ENCODE measurements at places on chromosomes 12 and 14. TPM values are rescaled to one million over a fixed set of nuclear protein-coding genes. Genes with fewer than 3 reads are reported as not detected.

The PPM1H gene
- total RNA-seq = 0.31 TPM

The ATL1 gene
- 5.2 TPM for total RNA-seq

The C12orf42 gene
- 7.1 TPM for total RNA-seq

The CLBA1 gene
- 4.4 TPM for total RNA-seq

The LMNTD1 gene
- not detected for total RNA-seq

The KRT2 gene
- not detected for total RNA-seq

The FSCB gene
- total RNA-seq = not detected

The ZBTB42 gene
- 2.7 TPM for total RNA-seq

The GPR132 gene
- total RNA-seq = 47.1 TPM

The OASL gene
- 30.3 TPM for total RNA-seq

The PUS7L gene
- 16.8 TPM for total RNA-seq

The RGS6 gene
- 11.1 TPM for total RNA-seq

The ATXN7L3B gene
- total RNA-seq = 42.8 TPM

The NR4A1 gene
- total RNA-seq = 133 TPM

The GLS2 gene
- total RNA-seq = 2.8 TPM

The SMCO2 gene
- total RNA-seq = not detected

The SYNDIG1L gene
- total RNA-seq = not detected

The NAV3 gene
- total RNA-seq = 0.08 TPM

The ANO4 gene
- not detected for total RNA-seq

The ERBB3 gene
- 0.60 TPM for total RNA-seq

The ADAM21 gene
- total RNA-seq = not detected

The CNPY2 gene
- total RNA-seq = 47.4 TPM

The KLRB1 gene
- 229 TPM for total RNA-seq

The TGFB3 gene
- total RNA-seq = 6.5 TPM

The NTF3 gene
- not detected for total RNA-seq

The ABCD4 gene
- 63.0 TPM for total RNA-seq

The ADAMTS20 gene
- not detected for total RNA-seq

The BMP4 gene
- total RNA-seq = not detected

The PLCZ1 gene
- total RNA-seq = not detected

The MYRFL gene
- not detected for total RNA-seq

The AVPR1A gene
- total RNA-seq = 5.5 TPM

The DCN gene
- total RNA-seq = not detected

The INHBE gene
- total RNA-seq = not detected

The TUNAR gene
- not detected for total RNA-seq

The KRT5 gene
- not detected for total RNA-seq

The ABCD2 gene
- 7.5 TPM for total RNA-seq

The IAPP gene
- not detected for total RNA-seq

The WSB2 gene
- 26.9 TPM for total RNA-seq

The EXOC3L4 gene
- not detected for total RNA-seq

The CLEC4A gene
- total RNA-seq = 2.7 TPM

The TAS2R42 gene
- total RNA-seq = not detected

The ETFRF1 gene
- 23.2 TPM for total RNA-seq

The PTCSC3 gene
- total RNA-seq = not detected

The NEMP1 gene
- total RNA-seq = 14.1 TPM

The SMIM41 gene
- total RNA-seq = not detected

The KRT82 gene
- total RNA-seq = not detected

The MYH6 gene
- not detected for total RNA-seq

The MYO1H gene
- not detected for total RNA-seq

The PRKD1 gene
- total RNA-seq = not detected

The DPPA3 gene
- not detected for total RNA-seq

The DPY19L2 gene
- total RNA-seq = not detected

The ENDOU gene
- 0.12 TPM for total RNA-seq
